ENCODE measurements at places on chromosomes 4 and X.

DNA sequence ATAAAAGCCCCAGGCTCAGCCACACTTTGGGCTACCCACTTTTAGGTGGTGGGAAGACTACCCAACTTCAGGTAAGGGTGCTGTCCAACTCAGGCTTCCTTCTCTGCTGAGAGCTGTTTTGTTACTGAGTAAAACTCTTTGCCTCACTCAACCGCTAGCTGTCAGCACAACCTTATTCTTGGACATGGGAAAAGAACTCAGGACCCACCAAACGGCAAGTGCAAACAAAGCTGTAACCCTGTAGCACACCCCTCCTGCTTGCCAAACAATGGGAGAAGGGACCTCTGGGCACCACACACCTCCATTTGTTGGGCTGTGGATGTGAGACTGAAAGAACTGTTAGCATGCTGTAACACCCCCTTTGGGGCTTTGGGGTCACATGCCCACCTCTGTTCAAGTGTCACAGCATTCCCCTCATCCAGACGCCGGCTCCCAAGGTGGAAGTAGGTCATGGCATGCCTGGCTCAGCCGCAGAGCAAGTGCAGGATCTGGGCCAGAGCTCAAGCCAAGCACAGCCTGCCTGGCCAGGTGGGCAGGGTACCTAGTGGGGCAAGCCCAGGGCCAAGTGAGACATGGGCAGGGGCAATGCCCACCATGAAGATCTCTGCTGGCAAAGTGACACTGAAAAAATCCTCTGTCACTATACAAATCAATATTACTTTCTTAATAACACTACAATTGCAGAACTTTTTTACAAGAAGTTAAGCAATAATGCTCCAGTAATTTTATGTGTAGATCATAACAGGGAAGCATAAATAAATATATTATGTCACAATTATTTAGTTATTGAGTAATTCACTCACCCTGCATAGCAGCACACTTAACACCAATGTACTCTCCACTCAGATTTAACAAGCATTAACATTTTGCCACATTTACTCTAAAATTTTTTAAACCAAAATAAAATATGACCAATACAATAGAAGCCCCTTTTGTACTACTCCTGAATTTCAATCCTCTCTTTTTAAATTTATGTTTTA is 107.2 kb downstream of the TBCK start:
- DNase-seq, result no peak

DNA sequence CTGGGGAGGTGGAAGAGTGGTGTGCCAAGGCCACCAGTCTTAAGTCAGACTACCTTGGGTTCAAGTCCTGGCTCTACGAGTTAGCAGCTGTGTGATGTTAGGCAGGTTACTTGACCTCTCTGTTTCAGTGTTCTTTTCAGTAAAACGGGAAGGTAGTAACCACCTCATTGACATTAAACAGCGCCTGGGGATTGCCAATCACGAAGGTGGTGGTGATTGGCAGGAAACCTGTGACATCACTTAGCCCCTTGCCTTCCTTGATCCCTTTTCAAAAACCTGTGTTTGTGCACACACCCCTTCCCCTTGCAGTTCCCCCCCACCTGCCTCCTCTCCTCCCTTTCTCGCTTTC is 7.6 kb downstream of the KLF3 start:
- no peak for DNase-seq

- DNase-seq, result no peak
Measured at GRCh38 chr4:148118633-148119032, 323.6 kb downstream of the NR3C2 start.

DNA sequence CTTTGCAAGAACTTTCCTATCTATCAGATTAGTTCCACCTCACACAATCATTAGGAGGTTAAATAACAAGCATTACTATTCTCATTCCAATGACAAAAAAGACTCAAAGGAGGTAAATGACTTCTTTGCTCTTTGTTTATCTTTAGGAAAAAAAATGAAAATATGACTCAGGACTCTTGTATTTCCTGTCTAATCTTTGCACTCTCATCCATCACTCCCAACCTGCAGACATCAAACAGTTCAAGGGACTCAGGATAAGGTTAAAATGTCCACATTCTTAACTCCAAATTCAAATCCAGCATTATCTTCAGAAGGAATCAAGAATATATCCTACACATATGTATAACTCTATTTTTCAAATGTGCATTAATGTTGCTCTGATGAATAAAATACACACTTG is 139.6 kb downstream of the UNC5C start:
- no peak for DNase-seq

- DNase-seq, result no peak
Measured at GRCh38 chr4:7320206-7320797, 114.4 kb downstream of the PSAPL1 start.

- no peak for DNase-seq
Measured at GRCh38 chr4:53764761-53765490, 173.6 kb upstream of the LNX1 start.

- DNase-seq, result no peak
Measured at GRCh38 chr4:52941450-52941849, 79.3 kb downstream of the RASL11B start.

- DNase-seq, result no peak
Measured at GRCh38 chr4:80112236-80112635, 39.2 kb upstream of the ANTXR2 start.

GRCh38 chr4:74578329-74578728 is 133.4 kb downstream of the AREG start:
- DNase-seq, result no peak

DNA sequence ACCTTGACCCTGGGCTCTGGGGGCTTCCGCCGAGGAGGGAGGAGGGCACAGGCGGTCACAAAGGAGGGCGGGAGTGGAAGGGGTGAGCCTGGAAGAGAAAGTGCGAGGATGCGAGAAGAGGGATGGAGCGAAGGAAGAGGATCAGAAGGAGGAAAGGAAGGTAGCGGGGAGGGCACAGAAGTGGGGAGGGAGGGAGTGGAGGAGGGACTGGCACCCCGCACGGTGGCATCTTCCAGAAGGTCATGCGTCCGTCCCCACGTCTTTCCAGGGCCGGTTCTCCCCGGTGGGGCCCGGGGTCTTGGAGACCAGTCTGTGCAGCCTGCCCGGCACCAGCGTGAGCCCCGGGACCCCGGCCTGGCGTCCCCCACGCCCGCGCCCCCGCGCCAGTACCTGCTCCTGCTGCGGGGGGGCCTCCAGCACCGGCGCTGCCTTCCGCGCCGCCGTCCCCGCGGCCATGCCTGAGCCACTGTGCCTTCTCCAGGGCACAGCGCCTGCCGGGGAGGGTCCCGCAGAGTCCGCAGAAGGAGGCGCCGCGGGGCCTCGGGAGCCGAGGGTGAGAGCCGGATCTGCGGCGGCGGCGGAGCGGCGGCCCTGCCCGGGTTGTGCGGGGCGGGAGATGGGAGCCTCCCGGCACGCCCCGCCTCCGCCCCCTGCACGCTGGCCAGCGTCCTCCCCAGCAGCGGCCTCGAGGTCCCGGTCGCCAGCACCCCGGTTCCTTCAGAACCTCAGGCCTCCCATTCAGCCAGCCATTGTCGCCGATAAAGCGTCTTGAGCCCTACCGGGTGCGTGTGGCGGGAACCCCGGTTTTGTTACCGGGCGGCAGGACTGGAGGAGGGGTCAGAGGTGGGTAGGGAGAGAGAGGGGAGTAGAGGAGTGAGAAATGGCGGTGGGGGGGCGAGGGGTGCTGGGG is at the start of gene RNF175:
Gene RNF175, minus strand, starts transcription at position 618 of the 910 bp plus-strand sequence. Its CDS starts 162 bp downstream, at position 456.
- DNase-seq, result no peak

GRCh38 chrX:70033348-70034051 is 16.2 kb downstream of the AWAT2 start:
- no peak for DNase-seq

GRCh38 chr4:186598686-186599085 is 43.3 kb upstream of the MTNR1A start:
- no peak for DNase-seq

DNA sequence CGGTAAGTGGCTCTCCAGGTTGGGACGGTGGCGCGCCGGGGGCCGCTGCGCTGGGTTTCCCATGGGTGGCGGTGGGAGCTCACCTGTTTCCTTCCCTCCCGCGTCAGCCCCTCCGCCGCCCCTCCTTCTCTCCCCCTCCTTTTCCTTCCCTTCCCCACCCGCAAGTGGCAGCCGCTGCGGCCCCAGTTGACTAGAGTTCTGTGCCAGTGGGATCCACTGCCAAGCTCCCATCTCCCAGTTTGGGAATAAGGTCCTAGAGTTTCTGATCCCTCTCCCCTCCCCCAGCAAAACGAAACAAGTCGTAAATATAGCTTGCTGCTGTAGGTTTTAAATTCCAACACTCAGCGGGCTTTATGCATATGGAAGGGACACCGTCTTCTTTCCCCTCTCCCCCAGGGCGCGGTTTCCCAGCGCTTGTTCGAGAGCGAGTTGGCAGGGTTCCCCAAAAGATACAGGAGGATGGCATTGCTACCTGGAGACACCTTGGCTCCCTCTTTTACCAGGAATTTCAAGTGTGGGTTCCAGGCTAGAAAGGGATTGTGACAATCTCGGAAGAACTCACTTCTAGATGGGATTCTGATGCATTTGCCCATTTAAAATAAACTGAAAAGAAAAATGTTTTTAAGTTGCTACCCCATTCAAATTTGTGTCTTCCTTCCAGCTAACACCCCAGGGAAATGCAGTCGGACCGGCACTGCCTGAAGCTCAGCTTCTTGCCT is 1.2 kb downstream of the TLL1 start:
- DNase-seq, result no peak

- DNase-seq, result no peak
Measured at GRCh38 chr4:37973441-37973840, 13.2 kb downstream of the PTTG2 start.

- no peak for DNase-seq
Measured at GRCh38 chrX:10050481-10050880, 83.3 kb downstream of the CLDN34 start.

- no peak for DNase-seq
Measured at GRCh38 chr4:74531963-74532794, 87.2 kb downstream of the AREG start.

DNA sequence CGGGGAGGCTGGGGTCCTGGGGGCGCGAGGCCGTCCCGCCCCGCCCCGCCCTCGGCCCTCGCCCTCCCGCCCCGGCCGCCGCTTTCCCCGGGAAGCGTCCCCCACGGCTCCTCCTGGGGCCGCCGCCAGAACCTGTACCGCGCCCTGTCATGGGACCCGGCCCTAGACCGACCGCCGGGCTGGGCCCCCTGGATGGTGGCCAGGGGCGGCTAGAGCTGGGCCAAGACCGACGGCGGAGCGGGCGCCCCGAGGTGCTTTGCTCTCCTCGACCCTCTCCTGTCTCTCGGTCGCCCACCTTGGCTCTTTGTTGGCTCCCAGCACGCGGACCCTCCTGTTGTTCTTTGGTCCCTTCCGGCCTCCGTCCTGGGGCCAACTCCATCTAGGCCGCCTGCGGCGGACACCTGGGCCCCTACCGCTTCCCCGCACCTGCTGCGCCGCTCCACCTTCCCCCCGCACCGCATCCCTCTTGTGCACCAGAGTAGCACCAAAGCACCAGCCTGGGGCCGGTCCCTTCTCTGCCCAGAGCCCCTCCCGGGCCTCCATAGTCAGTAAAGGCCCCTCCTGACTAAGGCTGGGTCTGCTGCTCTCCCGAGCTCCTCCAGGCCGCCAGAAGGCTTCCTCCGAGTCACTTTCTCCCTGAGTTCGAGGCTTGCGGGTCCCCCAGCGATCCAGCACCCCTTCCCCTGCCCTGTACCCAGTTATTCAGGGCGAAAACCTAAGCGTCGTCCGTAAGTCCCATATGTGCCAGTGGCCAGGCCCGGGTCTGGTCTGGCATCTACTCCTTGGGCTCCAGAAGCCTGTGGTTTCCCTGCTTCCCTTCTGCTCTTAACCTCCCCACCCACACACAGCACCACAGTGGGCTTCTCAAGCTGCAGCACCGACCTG is 587 bp downstream of the TACC3 start:
- DNase-seq, result no peak

DNA sequence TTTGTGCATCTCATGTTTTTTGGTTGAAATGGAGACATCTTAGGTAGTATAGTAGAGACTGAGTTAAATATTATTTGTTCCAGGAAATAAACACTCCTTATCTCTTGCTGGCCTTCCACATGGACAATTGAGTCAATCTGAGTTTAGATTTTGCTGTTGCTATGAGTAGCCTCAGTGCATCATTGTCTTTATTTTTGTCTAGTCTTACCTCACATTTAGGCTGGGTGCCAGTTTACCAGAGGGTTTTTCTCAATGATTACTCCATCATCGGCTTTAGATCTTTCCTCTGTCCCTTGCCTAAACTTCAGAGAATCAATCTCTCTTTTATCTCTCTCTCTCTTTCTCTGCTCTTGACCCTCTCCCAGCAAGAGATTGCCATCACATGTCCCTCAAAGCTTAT is 73.6 kb downstream of the GABRB1 start:
- DNase-seq, result no peak

- DNase-seq, result no peak
Measured at GRCh38 chrX:86002076-86002896, 45.1 kb downstream of the CHM start.

- no peak for DNase-seq
Measured at GRCh38 chrX:106397788-106398538, 213.8 kb upstream of the RADX start.

DNA sequence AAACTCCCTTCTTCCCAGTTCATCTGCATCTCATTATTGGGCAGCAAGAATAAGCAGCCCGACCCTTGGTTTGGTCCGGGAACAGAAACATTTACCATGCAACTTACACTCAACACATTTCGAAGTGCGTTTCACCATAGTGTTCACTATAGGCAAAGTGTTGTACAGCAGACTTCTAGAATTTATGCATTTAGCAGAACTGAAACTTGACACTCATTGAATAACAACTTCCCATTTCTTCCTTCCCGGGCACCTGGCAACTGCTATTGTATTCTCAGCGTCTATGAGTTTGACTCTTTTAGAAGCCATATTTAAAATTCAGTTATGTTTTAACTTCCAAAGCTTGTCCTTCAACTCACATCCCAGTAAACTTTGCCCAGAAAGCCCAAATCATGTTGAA is 840.6 kb downstream of the NLGN4X start:
- DNase-seq, result no peak

- no peak for DNase-seq
Measured at GRCh38 chr4:613126-613525, 12.2 kb upstream of the PDE6B start.

DNA sequence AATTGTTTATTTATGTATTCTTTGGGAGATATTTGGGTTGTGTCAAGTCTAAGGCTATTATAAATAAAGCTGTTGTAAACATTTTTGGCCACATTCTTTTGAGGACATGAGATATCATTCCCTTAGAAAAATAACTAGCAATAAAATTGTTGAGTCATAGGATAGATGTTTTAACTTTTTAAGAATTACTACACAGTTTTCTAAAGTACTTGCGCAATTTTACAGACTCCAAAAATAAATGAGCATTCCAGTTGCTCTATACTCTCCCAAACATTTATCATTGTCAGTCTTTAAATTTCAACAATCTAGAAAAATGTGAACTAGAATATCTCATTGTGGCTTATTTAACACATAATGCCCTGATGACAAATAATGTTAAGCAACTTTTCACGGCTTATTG is 189.1 kb upstream of the ADGRL3 start:
- DNase-seq, result no peak

GRCh38 chrX:10404436-10404835 is 215.9 kb downstream of the MID1 start:
- no peak for DNase-seq
